Substantia nigra (tissue), 51 donors: ENCODE measurements at places on chromosomes 6 and 20.

DNA sequence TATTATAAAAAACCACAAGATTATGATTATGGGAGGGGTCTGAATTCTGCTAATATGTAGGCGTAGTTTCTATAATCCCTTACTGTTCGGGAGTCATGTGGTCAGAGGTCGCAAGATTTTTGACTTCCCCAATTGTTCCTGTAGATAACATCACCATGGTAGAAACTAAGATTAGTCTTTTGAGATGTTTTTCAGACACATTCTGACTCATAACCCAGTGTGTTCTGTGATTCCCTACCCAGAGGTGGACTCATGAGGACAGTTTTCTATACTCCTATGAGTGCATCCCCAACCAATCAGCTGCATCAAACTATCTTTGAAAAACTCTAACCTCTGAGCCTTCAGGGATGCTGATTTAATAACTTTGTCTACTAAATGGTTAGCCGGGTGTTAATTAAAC lies 175.5 kb downstream of the RFPL4B start:
- DNase-seq, result no peak

DNA sequence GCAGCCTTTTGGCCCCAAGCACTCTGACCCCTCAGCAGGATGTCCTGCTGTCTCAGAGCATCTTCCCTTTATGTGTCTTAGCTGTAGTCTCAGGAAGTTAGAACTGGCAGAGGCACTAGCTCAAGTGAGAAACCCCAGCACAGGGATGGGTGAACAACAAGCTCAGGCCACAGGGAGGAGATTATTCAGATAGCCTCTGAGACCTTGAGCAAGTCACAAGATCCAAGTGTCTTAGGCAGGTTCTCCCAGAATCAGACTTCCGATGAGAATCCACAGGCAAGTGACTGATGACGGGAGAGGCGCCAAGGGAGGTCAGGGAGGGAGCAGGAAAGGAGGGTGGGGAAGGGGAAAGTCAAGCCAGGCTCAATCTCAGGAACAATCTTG lies 13.0 kb upstream of the SYNDIG1 start:
- DNase-seq, result no peak

DNA sequence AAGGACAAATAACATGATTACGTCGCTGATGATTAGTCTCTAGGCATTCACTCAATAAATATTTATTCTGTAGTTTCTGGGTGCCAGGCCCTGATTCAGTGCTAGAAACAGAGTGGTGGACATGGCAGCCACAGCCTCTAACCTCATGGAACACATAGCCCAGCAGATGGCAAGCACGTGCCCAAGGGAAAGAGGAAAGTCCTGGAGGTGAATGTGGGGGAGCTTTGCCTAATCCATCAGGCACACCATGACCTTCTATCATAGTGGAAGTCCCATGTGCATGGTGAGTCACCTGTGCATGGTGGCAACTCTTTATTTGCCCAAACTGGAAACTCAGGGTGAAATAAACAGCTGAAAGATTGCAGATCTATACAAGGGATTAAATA lies 143.0 kb upstream of the TNFAIP3 start:
- DNase-seq, result no peak

DNA sequence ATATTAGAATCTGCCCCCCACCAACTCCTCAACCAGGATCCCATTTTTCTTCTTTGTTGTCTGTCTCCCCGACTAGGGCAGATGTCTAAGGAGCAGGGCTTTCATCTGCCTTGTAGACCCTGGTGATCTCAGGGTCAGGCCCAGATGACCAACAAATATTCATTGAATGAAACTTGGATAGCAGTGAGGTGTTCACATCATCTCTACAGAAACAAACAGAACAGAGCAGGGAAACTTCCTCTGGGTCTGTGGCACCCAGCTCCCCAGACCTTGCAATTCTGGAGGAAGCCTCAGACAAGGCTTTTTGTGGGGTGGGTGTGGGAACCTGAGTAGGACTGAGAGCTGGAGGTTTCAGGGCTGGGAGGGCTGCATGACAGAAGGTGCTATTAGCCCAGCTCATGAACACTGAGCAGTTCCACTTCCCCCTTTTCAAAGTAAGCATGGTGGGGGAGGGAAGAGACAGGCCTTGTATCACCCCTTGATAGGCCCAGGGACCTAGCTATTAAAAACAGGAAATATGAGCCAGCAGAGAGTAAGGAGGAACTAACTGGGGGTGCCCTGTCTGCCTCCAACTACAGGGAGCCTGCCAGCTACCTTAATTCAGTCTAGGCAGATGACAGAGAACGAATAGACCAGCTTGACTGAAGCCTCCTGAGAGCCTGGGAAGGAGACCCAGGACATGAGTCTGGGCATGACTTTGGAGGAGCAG lies 37.3 kb upstream of the TOP1 start:
- DNase-seq, result peak; percentile 19

DNA sequence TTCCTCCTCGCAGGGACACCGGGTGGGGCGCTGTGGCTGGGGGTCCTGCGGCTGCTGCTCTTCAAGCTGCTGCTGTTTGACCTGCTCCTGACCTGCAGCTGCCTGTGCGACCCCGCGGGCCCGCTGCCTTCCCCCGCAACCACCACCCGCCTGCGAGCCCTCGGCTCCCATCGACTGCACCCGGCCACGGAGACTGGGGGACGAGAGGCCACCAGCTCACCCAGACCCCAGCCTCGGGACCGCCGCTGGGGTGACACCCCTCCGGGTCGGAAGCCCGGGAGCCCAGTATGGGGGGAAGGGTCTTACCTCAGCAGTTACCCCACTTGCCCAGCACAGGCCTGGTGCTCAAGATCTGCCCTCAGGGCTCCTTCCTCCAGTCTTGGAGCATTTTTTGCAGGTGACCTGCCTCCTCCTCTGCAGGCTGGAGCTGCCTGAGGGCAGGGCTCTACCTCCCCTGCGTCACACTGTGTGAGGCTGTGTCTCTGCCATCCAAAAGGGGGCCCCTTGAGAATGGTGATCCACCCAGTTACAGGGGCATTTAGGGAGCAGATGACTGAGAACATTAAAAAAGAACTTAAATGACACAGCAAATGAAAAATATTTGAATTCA lies 3.9 kb upstream of the CNPY3 start:
- DNase-seq, result no peak

- DNase-seq, result no peak
These were observed 928.9 kb upstream of the CITED2 start for GRCh38 chr6:140303218-140303949.

DNA sequence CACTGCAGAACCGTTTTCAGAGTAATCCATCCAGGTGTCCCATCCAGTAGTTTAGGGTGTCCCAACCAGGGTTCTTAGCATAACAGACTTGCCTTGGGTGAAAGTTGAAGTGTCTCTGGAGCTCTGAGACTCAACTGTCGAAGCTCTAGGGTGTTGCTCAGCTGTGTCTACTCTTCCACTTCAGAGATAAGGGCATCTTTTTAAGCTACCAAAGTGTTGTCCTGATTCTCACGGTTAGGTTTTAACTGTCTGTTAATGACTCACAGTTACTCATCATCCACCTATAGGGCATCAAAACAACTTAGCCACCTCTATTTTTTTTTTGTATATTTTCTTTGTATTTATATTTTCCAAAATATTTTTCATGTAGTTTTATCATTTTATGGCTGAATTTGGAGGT lies 36.9 kb upstream of the TBX18 start:
- no peak for DNase-seq

- DNase-seq, result no peak
These were observed at the start of gene PTPRT for GRCh38 chr20:43189554-43190331. Gene PTPRT (minus strand): TSS chr20:43189906. CDS start chr20:43189733, 173 bp downstream.

GRCh38 chr6:15943423-15943822 lies 185.5 kb upstream of the MYLIP start:
- no peak for DNase-seq

- DNase-seq, result no peak
These were observed 40.2 kb upstream of the MRGBP start for GRCh38 chr20:62755817-62756724.

- DNase-seq, result no peak
These were observed 84.5 kb downstream of the HIVEP2 start for GRCh38 chr6:142860498-142860897.
